Stimulated activated CD8-positive, alpha-beta memory T cell treated with anti-CD3 and anti-CD28 coated beads, Interleukin-2, amount 100 ng/mL, for 48 hours (primary cell): ENCODE measurements at places on chromosomes 12 and 14.

DNA sequence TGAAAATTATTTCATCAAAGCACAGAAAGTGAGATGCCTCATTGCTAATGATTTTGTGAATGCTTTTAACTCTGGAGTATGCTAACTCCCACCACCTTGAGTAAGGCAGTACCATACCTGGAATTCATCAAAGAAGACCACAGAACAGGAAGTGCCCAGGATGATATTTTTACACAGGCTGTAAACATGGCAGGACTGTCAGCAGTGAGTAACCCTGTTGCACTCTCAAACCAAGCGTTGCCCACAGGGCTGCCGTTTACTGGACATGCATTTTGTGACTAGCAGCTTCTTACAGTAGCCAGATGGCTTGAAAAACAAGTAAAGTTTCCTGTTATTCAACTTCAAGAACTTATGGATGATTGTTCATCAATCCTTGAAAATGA, 42.4 kb downstream of the RALGAPA1 start:
- no peak for DNase-seq

DNA sequence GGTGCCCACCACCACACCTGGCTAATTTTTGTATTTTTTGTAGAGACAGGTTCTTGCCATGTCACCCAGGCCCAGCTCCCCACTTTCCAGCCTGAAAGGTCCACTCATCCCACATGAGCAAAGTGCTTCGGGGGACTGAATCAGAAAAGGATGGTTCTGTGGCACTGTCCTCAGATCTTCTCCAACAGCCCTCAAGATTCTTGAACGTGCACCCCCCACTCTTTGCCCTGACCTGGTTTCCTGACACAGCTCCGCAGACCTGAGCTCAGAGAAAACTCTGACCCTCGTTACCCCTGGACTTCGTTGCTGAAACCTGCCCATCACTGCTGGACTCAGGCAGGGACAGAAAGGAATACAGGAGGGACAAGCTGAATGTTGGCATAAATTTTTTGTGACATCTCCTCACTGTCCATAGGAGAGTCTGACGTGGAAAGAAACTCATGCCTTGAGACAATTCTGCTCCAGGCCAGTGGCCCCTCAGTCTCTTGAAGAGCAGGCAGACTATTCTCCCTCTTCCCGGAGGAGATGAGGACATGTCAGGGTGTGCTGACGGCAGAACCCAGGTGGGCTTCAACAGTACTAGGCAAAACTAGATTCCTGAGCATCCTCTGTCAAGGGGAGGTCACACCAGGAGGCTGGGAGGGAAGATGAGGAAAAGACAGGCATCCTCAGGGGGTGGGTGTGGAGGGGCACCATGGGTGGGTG, 149.3 kb downstream of the DPF3 start:
- no peak for DNase-seq

GRCh38 chr12:76548222-76548837, 11.2 kb downstream of the OSBPL8 start:
- DNase-seq = no peak

DNA sequence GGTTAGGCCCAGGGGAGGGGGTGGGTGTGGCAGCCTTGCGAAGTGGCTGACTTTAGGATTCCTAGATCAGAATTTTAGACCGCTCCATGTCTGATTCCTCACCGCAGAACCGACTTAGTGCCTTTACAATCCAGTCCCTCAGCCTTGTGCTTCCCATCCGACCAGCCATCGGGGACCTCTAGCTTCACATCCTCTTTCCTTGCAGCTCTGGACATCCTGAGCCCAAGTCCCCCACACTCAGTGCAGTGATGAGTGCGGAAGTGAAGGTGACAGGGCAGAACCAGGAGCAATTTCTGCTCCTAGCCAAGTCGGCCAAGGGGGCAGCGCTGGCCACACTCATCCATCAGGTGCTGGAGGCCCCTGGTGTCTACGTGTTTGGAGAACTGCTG, 557 bp downstream of the COPS7A start:
- DNase-seq = no peak

DNA sequence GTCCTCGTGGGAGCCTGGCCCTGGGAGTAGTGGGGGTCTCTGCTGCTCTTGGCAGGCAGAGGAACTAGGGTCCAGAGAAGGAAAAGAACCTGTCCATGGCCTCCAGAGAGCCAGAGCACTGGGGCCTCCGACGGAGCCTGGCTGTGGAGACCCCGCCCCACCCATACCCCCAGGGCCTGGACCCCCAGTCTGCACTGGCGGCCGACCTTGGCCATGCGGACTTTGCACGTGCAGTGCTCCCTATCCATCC, 1.1 kb downstream of the BEGAIN start:
- no peak for DNase-seq
